DND-41 (cell line): ENCODE measurements at places on chromosomes 6 and 20.

DNA sequence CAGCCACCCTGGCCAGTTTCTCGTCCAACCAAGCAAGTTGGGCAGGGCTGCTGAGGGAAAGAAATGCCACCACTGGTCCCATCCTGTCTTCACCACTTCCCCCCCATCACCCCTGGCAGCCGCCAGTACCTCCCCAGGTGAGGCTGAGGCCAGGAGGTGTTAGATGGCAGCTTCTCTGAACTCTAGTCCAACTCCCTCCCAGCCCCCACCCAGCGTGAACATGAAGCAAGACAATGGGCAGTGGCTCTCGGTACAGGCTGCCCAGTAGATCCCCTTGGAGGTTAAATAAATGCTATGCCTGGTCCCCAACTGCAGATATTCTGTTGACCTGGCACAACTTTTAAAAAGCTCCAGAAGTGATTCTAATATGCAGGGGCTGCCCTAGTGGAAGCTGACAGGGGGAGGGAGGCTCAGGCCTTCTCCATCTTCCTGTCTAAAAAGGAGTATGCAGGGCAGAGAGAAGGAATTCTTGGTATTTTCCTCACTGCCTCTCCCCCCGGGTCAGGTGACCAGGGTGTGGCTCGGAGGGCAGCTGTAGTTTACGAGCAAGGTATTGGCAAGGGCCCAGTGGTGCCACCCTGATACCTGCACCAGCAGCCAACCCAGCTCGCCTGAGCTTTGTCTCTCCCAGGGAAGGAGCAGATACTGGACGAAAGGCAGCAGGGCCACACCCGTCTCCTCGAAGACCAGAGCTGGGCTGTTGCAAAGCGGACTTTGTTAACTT is 25.7 kb downstream of the KCNK5 start:
- no peak for DNase-seq

GRCh38 chr6:19827247-19827646 is 9.9 kb upstream of the ID4 start:
- DNase-seq = no peak

DNA sequence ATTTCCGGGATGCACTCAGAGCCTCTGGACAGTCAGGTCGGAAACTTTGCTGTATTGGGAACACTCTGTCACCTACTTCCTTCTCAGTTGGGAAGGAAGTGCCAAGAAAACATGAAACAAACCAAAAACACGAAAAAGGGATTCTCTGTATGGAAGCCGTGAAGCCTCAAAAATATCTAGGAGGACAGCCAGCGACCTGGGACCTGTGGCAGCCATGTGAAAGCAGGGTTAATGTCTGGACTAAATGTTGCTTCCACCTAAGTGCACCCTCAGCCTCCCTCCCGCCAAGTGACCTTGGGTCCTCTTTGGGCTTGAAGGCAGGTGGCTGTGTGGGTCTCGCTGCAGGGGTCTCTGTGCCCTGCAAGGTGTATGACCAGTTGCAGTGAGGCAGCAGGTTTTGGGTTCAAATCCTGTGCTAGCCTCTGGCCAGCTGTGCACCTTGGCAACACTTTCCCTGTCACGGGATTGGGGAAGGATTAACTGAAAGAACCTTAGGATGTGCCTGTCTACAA is 851 bp downstream of the MAVS start:
- no peak for DNase-seq

GRCh38 chr6:117506907-117507306 is 24.4 kb downstream of the DCBLD1 start:
- DNase-seq = no peak

- DNase-seq = no peak
These were observed 54.4 kb downstream of the FKBP5 start for GRCh38 chr6:35634316-35634715.

DNA sequence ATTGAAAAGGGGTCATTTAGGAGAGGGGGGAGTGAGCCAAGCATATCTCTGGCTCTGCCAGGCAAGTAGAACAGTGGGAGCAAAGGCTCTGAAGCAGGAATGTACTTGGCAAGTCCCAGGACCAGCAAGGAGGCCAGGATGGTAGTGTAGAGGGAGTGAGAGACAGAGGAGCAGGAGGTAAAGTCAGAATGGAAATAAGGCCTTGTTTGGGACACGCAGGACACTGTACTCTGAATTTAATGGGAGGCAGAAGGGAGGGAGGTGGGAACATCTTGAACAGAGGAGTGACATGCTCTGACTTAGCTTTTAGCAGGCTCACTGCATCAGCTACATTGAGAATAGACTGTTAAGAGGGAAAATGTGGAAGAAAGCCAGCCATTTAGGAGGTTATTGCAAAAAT is 37.0 kb upstream of the ENPP1 start:
- DNase-seq = no peak

DNA sequence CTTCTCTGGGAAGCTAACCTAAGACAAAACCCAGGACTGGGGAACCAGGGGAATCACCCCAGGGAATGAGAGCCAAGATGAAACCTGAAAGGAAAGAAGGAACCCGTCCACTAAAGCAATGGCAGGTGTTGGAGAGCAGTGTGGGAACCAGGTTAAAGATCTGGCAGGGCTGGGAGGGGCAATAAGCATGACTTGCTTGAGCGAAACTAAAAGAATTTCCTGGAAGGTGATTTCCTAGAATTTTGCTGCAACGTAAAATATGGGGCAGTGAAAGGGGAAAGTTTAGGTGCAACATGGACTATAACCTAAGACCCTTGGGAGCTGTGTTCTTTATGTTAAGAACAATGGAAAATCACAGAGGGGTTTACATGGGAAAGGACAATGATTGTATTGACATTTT is 126.2 kb upstream of the SSTR4 start:
- peak; percentile 56 for DNase-seq

DNA sequence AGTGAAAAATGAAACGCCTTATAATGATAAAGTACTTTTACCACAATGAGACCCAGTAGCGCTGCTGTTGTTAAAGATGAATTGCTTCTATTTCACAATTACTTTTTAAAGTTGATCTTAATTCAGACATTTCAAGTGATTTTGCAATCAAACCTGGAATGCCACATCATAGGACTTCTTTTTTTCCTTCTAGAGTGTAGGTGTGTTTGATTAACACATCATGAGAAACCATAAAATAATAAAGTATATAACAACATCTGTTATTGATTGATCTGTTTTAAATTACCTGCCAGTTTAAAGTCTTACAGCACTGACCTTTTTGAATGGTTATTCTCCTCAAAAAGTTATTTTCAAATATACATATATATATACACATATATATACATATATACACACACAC is 38.6 kb downstream of the HEBP2 start:
- DNase-seq = no peak

DNA sequence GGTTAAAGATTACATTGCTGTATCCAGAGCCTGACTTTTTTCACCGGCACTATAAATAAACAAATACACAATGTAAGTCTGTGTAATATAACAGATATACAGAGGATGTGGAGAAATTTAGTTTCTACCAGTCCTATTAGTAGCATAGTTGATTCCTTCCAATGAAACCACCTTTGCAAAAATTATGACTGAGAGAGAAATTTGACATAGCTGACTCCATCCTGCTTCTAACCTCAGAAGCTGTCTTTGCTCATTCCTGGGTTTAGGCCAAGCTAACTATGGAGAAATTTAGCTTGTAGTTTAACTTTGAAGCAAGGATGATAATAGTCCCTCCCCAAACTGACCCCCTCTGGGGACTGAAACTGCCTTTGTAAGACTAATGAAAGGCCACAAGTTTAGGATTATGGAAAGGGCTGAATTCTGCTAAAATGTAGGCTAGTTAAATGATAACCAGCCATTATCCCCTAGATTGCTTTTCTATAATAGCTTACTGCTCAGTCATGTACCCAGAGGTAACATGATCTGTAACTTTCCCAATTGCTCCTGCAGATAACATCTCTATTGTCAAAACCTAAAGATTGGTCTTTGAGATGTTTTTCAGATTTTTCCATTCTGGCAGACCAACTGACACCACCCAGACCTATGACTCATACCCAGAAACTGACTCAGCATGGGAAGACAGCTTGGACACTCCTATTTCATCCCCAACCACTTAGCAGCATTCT is 172.8 kb upstream of the ARG1 start:
- DNase-seq = no peak

DNA sequence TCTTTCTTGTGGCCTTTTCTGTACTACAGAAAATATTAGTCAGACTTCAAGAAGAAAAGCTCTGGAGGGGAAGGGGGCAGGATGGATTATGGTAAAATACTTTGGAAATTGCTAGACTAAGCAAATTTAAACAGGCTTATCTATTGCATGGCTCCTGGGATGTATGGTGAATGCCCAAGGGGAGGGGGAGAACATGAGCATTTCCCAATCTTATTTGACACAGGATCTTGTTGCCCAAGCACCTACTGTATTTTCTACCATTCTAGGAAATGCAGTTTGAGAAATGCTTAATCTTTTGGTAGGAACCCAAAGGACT is 86.1 kb upstream of the LAMP5 start:
- no peak for DNase-seq

DNA sequence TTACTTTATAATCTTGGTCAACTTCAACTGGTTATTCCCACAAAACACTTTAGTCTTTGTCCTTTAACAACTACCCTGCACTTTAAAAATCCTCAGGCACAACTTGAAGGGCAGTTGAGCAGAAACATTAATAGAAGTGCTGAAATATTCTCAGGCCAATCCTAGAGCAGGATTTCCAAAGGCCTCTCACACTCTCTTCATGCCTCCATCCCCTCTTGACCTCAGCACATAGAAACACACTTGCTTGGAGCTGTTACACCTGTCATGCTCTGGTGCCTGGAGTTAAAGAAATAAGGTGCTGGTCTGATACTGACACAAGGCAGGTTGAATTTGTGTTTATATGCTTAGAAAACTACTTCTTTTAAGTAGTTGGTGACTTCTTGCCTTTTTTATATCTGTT is 618.8 kb upstream of the POU3F2 start:
- DNase-seq = no peak

DNA sequence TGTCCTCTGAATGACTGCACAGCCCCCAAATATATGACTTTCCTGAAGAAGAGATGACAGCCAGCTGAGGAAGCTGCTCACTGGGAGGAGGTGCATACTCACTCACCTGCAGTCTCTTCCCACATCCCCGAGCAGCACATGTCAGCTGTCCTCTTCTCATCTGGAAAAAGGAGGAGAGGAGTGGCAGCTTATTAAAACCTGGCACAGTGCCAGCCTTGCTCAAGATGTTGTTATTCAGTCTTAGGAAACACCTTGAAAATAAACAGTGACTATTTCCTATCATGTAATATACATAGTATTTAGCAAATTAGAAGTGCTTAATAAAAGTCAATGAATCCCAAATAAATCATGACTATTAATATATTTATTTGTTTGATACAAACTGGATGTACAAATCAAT is 232.9 kb downstream of the EPM2A start:
- DNase-seq = no peak

DNA sequence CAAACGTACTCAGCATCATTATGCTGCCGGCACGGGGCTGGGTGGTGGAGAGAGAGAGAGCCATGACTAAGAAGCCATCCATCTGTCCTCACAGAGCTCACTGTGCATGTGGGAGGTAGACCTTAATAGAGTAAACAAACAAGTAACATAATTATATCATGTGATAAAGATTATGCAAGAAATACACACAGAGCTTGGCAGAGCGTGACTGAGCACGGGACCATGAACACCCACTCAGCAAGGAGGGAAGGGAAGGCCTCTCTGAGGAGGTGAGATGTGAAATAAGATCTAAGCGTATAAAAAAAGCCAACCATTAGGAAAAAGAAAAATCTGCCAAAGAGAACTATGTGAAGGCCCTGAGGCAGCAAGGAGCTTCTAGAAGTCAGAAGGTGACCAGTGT is 207.5 kb downstream of the PTPRT start:
- DNase-seq = no peak

- no peak for DNase-seq
These were observed 126.5 kb upstream of the CITED2 start for GRCh38 chr6:139500977-139501376.

GRCh38 chr20:32917191-32917950 is 58.6 kb downstream of the EFCAB8 start:
- DNase-seq = peak; percentile 2

- DNase-seq = no peak
These were observed 114.8 kb upstream of the CDYL start for GRCh38 chr6:4661391-4661790.

GRCh38 chr6:140388192-140388802 is 1013.8 kb upstream of the CITED2 start:
- DNase-seq = no peak

- DNase-seq = no peak
These were observed 12.8 kb upstream of the DUSP22 start for GRCh38 chr6:279341-280029.

GRCh38 chr20:9025011-9025410 is 43.9 kb upstream of the PLCB4 start:
- DNase-seq = no peak

DNA sequence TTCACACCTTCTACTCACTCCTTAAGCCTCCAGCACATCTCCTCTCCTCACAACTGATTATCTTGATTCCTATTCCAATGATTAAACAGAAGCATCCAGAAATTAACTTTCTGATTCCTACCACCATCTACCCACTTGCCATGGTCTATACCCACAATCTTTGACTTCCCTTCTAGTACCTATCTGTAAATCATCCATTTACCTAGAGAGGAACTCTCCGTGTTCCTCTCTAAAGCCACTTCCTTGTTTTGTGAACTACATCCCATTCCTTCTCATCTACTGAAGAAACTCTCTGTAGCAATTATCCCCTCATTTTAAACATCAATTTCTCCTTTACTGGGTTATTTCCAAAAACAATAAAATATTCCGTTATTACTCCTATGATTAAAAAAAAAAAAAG is 167.3 kb downstream of the ARHGAP18 start:
- no peak for DNase-seq

- DNase-seq = no peak
These were observed 424.5 kb downstream of the HTR1B start for GRCh38 chr6:77038807-77039206.

- DNase-seq = no peak
These were observed 12.2 kb downstream of the ESF1 start for GRCh38 chr20:13772529-13772928.

DNA sequence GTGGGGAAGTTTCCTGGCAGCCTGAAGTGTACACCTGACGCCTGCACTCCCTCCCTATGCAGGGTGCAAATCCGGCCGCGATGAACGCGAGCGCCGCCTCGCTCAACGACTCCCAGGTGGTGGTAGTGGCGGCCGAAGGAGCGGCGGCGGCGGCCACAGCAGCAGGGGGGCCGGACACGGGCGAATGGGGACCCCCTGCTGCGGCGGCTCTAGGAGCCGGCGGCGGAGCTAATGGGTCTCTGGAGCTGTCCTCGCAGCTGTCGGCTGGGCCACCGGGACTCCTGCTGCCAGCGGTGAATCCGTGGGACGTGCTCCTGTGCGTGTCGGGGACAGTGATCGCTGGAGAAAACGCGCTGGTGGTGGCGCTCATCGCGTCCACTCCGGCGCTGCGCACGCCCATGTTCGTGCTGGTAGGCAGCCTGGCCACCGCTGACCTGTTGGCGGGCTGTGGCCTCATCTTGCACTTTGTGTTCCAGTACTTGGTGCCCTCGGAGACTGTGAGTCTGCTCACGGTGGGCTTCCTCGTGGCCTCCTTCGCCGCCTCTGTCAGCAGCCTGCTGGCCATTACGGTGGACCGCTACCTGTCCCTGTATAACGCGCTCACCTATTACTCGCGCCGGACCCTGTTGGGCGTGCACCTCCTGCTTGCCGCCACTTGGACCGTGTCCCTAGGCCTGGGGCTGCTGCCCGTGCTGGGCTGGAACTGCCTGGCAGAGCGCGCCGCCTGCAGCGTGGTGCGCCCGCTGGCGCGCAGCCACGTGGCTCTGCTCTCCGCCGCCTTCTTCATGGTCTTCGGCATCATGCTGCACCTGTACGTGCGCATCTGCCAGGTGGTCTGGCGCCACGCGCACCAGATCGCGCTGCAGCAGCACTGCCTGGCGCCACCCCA is 1.2 kb downstream of the GPR6 start:
- no peak for DNase-seq
